Left forelimb (tissue), 1 donor: ENCODE measurements at places on chromosomes 7 and 10.
A peak's percentile ranks its signal among the peaks of the same experiment; 100 is the strongest.

DNA sequence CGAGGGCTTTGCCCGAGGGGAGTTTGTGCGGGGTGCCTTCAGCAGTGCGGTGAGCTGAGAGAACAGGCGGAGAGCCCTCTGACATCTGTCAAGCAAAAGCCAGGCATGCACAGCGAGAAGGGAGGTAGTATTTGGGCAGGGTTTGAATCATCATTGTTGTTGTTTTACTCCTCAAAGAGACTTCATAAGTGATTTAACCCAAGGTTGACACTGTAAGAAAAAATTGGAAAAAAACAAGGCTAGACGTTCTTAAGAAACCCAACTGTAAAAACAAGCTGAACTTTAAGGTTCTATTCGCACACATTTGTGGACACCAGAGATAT lies 1.3 kb downstream of the ADAM22 start:
- DNase-seq = no peak

DNA sequence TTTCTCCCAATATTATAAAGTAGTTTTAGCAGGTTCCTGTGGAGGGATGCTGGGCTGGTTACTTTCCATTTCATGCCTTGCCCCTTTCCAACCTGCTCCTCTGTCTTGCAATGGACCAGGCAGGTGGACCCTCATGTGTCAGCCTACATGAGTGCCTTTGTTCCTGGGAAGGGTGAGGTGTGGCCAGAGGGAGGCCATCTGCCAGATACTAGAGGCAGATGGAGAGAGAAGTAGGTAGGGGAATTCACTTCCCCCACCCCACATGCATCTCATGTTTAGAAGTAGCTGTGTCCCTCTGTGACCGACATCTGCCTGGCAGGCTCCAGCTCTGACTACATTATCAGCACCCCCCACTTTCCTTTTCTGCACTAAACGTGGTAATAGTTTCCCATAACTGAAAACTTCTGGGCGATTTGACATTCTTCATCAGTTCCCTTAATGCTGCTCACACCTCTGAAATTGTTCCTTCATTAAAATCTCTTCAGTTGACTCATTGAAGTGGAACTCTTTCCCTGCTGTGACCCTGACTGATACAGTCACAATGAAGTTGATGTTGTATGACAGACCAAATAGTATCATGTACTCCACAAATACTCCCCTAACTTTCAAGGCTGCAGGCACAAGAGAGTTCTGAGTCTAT lies 396.3 kb upstream of the FZD8 start:
- no peak for DNase-seq

- no peak for DNase-seq
These were observed 202.1 kb downstream of the REEP3 start for GRCh38 chr10:63723320-63723719.

DNA sequence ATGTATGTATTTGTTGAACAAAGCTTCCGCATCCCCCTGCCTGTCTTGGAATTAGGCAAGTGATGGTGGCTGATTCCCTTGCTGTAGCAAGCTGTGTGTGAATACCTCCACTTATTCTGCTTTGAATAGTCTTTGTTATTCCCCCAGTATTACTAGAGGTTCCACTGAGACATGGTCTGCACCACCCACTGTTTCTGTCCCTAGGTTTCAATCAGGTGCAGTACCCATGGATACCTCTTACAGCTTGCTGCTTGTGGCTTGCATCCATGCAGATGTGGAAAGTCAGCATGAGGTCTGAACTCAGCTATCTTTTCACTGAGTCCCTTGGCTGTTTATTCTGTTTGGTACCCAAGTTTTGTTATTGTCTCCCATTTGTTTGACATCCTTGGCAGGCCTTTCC lies 447.4 kb downstream of the GRM8 start:
- no peak for DNase-seq

DNA sequence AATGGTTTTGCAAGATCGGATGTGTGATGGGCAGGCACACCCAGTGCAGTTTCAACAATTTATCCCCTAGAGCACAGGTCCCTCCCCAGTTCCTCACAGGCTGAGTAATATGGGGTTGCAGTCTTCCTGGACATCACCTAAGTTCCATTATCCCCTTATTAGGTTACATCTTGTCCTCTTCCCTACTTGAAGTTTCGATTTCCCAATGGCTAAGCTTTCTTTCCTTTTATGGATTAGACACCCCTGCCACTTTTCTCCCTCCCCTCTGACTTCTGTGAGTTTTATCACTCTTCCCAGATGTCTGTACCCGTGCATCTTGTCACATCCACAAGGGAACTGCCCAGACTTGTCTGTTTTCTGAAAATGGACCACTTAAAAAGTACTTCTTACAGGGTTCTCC lies 2.4 kb upstream of the NIPSNAP2 start:
- no peak for DNase-seq

GRCh38 chr10:13939391-13939790 lies 352.6 kb downstream of the PRPF18 start:
- no peak for DNase-seq

- peak; percentile 65 for DNase-seq
These were observed 19.8 kb downstream of the ZNF467 start for GRCh38 chr7:149753375-149754233.
